ENCODE measurements at places on chromosomes 3 and 15.

DNA sequence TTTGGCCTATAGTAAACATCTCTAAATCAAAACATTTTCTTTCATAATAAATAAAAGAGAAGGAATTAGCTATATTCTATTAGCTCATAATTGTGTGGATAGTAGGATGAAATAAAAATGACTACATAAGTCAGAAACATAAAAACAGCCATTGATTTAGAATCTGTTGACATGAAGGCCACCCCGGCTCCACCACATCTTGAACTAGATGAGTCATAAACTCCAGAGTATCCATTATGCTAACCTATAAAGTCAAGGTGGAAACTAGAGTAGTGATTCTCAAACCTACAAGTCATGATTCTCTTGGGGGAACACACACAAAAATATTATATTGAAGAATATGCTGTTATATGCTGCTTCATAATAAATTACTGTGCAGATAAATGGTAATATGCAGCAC, 831.0 kb downstream of the TUSC7 start:
- DNase-seq, result no peak

DNA sequence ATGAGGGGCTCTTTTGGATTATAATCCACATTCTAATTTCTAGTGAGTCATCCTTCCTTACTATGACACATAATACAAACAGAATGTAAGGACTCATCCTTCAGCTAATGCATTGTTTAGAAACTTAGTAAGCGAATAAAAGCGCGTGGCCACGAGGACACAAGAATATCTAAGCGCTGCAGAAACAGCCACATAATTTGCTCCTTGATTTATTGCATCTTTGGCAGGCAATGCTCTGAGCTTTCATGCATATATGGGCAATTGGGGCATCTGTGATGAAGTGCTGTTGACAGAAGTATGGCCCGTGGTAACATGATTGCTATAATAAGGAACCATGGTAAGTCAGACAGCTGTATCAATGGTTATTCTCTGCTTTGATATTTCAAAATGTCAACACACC, 191.3 kb upstream of the ZNF385D start:
- DNase-seq, result no peak

DNA sequence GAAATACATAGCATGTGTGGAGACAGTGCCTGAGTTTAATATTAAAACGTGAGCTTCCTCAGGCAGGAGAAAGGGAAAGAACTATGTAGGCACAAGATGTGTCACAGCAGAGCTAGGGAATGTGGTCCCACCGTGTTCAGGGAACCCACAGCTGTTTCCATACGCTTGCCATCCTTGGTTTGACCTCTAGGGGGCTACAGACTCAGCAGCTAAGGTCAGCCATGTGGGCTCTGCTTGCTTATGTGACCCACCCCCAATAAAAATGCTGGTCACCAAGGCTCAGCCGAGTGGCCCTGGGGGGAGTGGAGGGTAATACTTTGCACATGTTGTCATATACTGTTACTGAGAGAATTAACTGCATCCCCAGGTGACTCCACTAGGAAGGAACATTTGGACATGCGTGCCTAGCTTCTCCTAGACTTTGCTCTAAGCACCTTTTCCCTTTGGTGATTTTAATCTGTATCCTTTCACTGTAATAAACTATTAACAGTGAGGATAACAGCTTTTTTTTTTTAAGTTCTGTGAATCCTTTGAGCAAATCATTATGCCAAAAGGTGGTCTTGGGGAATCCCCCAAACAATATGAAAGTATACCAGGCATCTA, 3.3 kb downstream of the TUBGCP5 start:
- peak; percentile 75 for DNase-seq

- no peak for DNase-seq
Measured at GRCh38 chr3:161793194-161793930, 296.8 kb downstream of the OTOL1 start.

DNA sequence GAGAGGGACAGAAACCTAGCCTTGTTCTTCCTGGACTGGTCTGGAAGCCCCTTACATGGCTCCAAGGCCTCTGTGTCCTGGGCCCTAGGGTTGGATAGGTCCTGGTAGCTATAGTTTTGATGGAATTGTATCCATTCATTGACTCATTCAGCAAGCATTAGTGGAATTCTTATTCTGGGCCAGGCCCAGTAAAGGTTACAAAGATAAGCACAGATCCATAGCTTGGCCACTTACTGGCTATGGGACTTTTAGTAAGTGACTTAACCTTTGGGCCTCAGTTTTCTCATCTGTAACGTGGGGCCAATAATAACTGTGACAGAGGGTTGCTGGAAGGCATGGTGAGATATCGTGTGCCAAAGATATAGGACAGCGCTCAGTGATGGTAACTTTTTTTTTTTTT, 13.6 kb upstream of the DAG1 start:
- no peak for DNase-seq

DNA sequence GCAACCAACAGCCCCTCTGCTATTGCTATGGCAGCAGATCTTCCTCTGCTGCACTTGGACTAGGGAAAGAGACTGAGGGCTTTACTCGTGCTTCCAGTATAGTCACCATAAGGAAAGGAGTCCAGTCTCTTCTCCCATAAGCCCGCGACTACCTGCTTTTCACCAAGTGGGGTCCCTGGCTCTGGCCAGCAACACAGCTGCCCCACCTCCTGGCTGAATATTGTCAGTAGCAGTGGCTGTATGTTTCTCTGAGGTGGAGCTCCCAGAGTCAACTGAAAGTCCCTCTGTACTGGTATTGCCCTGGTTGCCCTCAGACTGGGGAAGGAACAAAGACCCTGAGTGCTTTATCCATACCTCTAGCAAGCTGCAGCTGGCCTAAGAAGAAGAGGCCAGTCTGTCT, 719.6 kb downstream of the SQOR start:
- DNase-seq, result no peak

GRCh38 chr3:162368417-162368816, 871.8 kb downstream of the OTOL1 start:
- no peak for DNase-seq

DNA sequence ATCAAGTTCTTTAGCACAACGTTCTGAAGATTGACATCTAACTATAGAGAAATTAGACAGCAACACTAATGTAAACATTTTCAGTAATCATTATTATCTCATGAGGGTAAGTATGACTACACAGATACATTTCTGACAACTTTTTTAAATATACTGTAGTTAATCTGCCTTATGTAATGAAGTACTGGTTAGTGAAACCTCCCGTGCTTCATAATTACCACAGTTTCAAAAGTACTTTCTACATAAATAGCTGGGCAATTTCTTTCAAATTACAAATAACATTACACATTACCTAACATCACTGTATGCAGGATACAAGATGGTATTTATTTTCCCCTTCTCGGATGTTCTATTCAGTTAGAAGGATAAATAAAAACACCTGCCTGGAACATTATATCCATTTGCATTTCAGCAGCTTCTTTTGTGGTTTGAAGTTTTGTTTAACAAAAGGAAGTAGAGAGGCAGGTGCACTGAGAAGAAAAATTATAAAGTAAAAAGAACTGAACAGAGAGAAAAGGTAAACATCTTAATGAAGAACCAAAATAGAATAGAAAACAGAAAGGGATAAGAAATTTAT, 1241.5 kb upstream of the GBE1 start:
- no peak for DNase-seq

DNA sequence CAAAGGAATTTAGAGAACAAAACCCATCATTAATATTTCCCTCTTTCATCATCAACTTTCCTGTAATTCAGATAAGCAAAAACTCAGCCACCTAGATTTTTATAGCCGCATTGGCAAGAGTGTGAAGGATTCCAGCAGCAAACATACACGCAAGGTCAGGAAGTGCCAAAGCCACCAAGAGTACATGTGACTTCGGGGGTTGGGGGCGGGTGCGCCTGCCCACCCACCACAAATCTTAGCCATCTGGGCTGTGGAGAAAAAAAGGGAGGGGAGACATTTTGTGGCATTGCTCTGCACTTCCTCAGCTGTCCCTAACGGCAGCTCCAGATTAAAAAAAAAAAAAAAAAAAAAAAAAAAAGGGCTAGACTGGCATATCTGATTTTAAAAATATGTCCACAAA, 148.4 kb downstream of the TNIK start:
- DNase-seq, result no peak

DNA sequence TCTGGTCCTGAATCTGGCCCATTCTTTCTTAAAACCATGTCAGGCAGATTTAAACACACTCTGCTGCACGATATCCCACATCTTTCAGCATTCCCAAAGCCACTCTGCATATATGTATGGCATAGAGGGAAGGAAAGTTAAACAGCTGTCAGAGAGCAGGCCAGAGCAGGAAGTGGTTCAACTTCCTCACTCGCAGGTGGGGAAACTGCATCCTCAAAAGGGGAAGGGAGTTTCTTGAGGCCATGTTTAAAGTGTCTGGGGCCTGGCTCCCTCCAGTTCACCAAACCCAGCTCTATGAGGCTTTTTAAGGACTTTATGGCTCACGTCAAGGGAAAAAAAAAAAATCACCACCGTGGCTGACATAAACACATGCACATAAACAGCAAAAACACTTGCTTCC, 123.1 kb downstream of the OPA1 start:
- no peak for DNase-seq

GRCh38 chr3:62592408-62592807, 219.1 kb upstream of the FEZF2 start:
- no peak for DNase-seq

GRCh38 chr15:40313531-40314398, 6.0 kb upstream of the PLCB2 start:
- DNase-seq, result no peak

DNA sequence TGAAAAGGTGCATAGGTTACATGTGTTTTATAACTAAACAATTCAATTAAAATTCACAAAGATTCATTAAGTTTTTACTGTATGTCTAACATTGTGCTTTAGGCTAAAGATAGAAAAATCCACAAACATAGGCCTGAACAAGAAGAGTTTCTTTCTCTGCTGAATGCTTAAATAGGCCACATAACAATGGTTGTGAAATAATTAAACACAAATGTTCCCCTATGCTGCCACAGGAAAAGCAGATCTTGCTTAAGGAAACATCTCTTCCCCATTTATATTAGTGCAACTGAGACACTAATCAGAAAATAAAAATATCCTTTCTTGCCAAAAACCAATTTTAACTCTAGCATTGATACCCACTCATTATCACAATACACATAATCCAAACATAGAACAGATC, 725.4 kb upstream of the DPPA4 start:
- no peak for DNase-seq

DNA sequence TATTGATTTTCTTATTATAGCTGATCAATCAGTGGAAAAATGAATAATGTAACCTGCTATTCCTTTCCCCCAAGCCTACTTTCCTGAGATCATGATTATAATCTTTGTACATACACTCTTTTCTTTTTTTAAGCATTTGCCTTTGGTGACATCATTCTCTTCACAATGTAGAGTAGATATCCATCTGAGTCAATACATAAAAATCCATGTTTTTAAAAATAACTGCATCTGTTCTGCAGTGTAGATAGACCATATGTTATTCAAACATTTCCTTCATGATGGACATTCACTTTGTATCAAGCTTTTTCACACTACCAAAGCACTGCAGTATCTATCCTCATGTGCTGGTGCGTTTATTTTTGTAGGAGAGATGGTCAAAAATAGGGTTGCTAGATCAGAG, 211.1 kb downstream of the PTPRG start:
- no peak for DNase-seq

DNA sequence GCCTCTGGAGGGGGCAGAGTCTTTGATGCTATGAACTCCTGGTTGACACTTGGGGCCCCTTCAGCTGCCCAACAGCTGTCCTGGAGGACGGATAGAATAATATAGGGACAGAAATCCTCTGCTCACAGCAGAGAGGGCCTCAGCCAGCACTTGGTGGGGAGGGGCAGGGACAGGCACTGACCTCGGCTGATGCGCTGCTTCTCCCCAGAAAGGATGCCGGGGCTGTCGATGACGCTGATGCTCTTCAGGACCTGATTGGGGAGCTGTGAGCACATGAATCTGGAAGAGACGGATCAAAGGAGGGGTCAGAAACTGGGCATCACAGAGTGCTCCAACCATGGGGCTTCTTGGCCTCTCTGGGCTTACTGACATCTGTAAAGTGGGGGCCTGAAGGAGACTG, 29.5 kb downstream of the EHD4 start:
- DNase-seq, result no peak

DNA sequence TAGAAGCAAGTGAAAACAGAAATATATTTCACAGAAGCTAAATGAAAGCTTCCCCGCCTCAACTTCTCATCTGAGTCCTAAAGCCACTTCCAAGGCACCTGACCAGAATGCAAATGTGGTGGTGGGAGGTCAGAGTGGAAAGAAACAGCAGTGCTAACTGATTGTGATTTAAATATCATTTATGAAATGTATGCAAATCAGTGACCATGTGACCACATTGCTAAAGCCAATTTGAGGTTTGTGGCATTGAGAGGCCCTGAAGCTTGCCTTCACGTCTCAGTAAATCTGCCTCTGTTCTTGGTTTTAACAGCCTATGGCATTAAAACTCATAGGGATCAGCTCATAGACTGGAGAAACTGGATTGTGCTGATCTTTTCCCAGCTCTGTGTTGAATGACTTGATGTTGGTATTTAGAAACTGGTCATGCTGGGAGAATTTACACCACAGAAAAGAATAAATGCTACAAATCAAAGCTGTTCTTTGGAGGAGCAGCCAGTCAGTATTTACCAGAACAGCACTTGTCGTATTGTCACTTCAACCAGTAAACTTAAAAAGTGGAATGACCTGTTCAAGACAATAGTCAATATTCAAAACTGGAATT, 481.4 kb upstream of the ALCAM start:
- DNase-seq, result no peak

DNA sequence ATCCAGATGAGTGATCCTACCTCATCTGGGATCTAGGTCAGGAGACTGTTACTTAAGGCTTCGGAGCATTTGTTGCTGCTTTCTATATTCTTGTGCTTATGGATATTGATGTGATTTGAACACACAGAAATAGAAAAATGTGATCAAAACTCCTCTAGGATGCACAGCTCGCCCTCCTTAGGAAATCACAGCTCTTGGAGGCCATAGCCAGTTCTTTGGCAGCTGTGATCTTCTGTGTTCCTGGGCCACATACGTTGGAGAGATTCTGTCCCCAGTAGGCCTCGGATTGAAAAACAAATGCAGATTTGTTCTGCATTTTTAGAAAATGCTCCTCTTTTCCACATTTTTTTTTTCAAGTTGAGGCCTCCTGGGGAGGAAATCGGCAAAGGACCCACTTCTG, 437.4 kb upstream of the THBS1 start:
- no peak for DNase-seq

- no peak for DNase-seq
Measured at GRCh38 chr15:57646087-57646486, 54.4 kb downstream of the MYZAP start.

DNA sequence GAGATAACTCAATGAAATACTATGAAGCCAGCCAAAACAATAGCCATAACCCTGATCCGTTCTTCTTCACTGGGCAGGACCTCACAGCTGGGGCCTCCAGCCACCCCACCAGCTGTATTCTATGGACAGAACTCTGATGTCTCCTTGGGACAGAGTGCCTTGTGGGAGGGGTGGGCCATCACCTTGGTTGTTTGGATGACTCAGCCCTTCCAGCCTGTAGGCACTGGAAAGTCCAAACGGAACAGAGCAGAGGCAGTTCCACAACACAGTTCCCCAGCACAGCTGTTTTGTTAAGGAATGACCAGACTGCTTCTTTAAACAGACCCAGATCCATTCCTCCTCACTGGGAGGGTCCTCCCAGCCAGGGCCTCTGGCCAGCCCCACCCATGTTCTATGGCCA, 31.9 kb upstream of the ZBED2 start:
- no peak for DNase-seq
